Urothelium cell line (cell line): ENCODE measurements at places on chromosomes 7 and 10.

DNA sequence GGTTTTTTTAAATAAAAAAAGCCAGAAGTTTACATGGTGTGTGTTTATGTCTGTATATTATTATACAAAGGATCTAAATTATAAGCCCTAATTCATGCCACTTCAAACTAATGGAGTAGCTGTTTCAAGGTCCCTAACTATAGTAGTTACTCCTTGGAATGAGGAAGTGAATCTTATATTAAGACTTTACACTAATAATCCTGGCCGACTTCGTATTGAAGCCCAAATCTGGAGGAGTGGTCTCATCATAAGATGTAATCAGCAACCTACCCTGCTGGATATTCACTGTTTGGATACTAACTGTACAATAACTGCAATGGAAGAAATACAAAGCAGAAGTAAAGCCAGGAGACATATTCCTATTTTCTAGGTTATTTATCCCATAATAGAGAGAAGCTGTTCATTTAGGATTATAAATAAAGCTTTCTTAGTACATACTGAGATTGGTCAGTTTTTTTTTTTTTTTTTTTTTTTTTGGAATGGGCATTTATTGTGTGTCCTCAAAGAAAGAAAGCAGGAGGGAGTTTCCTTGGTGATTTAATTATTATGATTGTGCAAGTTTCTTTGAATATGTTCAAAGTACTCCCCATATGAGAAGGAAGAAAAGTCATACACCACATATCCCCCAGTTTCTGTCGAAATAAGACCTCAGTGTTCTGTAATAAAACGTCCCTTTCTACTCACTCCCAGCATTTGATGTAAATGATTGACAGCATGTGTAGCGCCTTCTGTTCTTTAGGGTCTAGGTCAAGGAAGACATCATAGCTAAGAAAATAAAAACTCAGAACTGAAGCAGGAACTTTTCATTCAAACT is 397.8 kb downstream of the EXOC4 start:
- no peak for DNase-seq

- no peak for DNase-seq
These were observed 43.5 kb upstream of the MSRB2 start for GRCh38 chr10:23051855-23052331.

DNA sequence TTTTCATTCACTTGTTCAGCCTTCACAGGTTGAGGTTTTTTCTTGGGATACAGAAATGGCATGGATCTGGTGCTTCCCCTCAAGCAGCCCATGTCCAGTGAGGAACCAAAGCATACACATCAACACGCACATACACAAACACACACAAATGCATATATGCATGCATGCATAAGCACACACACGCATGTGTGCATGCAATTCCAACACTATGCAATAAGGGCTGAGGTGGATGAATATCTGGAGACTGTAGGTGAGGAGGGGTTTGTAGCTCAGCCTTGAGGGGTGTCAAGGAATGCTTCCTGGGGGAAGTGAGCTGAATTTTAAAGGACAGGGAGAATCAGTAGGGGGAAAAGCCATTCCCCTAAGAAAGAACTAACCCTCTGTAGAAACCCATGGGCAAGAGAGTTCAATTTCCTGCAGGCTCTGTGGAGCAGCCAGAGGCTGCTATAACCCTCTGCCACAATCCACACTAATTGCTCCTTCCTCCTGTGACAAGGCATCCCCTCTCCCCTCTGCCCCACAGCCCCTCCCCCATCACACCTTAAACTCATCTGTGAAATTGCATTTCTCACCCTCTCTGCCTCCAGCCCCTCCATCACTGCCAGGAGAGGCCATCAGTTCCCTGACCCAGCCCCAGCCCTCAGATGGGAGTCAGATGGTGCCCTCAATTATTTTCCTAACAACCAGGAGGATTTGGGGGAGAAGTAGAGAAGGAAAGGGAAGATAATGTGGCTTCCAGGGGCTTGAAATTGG is 316.4 kb downstream of the RPS24 start:
- no peak for DNase-seq

- no peak for DNase-seq
These were observed 52.1 kb downstream of the RBM17 start for GRCh38 chr10:6140965-6141295.

DNA sequence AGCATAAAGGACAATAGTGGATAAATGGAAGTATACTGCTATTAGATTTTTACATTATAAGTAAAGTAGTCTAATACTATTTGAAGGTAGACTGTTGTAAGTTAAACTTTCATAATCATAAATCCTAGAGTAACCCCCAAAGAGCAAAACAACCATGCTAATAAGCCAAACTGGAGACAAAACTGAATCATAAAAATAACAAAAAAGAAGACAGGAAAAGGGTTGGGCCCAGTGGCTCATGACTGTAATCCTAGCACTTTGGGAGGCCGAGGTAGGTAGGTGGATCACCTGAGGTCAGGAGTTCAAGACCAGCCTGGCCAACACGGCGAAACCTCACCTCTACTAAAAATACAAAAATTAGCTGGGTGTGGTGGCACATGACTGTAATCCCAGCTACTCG is 9.7 kb downstream of the CACUL1 start:
- DNase-seq, result no peak

DNA sequence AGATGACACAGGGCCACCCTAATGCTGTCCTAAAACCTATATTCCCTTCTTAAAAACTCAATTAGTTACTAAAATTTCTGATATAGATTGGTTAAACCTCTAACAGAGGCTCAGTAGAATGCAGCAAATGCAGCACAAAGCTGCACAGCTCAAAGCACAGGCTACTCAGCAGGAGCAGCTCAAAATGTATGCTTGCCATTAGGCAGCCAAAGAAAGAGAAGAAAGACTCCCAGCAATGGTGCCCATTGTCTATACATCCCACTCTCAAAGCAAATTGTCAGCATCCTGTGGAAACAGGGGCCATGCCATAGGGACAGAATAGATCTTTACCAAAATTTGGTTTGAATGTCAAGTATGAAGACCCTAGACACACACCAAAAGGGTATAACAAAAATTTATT is 73.5 kb downstream of the TFPI2 start:
- DNase-seq, result no peak

DNA sequence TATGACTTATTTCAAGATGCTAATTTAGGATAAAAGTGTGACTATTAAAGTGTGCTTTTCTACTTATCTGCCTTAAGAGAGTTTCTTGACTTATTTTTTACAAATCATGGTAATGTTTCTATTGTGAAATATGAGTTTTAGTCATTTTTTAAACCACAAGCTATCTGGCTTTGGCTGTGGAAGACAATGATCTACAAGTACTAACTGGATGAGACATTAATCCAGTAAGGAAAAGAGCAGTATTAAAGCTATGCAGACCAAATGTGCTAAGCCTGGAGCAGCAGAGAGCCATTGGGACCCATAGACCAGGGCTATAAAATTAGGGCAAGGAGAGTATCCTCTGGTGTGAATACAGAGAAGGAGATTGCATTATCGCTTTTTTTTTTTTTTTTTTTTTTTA is 92.4 kb downstream of the SEMA3A start:
- DNase-seq, result no peak
